Activated T-cell treated with anti-CD3 and anti-CD28 coated beads for 24 hours (primary cell): ENCODE measurements at places on chromosomes 7 and 10.

- DNase-seq: no peak
Observed at GRCh38 chr7:2290877-2291276, 23.4 kb downstream of the SNX8 start.

DNA sequence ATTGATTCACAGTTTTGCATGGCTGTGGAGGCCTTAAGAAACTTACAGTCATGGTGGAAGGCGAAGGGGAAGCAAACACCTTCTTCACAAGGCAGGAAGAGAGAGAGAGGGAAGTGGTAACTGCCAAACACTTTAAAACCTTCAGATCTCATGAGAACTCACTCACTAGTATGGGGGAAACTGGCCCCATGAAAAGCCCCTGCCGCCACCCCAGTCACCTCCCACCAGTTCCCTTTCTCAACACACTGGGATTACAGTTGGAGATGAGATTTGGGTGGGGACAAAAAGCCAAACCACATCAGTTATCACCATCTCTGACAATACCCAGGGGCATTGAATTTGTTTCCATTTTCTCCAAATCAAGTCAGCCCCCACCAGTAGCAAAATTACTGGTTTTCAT is 740.4 kb downstream of the GATA3 start:
- peak; percentile 15 for DNase-seq

- no peak for DNase-seq
Observed at GRCh38 chr10:78664929-78665553, 403.7 kb upstream of the ZMIZ1 start.

DNA sequence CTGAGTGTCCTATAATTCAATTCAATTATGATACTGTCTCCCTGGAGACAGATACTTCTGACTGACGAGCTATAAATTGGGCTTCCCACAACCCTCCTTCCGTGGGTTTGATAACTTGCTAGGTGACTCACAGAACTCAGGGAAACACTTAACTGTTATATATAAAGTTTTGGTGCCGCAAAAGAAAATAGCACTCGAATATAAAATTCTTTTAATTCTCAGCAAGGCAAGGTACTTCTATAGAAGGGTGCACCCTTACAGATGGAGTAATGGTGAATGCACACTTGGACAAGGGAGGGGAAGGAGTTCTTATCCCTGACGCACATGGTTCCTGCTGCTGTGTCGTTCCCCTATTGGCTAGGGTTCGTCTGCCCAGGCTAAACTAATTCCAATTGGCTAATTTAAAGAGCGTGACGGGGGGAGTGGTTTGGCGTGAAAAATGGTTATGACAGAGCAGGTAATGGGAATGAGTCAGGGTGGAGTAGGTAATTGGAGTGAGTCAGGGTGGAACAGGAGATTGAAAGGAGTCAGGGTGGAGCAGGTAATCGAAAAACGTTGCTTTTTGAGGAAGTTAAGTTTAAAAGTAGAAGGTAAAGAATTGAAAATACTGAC is 20.8 kb upstream of the GHITM start:
- no peak for DNase-seq

DNA sequence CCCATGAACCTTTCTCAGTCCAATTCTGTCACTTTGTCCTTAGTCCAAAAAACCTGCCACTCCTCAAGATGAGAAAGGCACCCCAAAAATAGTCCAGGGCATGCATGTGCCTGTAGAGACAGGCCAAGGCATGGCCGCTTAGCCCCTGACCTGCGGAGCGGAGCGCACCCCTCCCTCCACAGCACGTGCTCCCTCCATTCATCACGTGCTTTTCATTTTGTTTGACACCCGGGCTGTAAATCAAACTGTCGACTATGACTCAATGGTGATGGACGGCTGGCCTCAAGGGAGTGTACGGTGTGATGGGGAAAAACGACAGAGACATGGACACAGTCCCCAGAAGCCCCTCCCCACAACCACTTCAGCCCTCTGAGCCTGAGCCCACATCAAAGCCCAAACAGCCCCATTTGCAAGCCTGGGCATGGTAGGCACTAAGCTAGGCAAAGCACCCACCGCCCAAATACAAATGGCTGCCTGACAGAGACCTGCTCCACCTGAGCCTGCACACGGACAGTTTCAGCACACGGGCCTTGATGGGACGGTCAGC is 90.6 kb downstream of the ZRANB1 start:
- DNase-seq: no peak

- peak; percentile 42 for DNase-seq
Observed at GRCh38 chr7:118080947-118081346, 103.0 kb upstream of the LSM8 start.

- DNase-seq: no peak
Observed at GRCh38 chr7:87920578-87920977, 13.5 kb upstream of the ADAM22 start.

GRCh38 chr10:68367121-68367520 is 34.4 kb upstream of the PBLD start:
- DNase-seq: no peak

GRCh38 chr10:113431398-113432160 is 121.3 kb upstream of the HABP2 start:
- DNase-seq: no peak

DNA sequence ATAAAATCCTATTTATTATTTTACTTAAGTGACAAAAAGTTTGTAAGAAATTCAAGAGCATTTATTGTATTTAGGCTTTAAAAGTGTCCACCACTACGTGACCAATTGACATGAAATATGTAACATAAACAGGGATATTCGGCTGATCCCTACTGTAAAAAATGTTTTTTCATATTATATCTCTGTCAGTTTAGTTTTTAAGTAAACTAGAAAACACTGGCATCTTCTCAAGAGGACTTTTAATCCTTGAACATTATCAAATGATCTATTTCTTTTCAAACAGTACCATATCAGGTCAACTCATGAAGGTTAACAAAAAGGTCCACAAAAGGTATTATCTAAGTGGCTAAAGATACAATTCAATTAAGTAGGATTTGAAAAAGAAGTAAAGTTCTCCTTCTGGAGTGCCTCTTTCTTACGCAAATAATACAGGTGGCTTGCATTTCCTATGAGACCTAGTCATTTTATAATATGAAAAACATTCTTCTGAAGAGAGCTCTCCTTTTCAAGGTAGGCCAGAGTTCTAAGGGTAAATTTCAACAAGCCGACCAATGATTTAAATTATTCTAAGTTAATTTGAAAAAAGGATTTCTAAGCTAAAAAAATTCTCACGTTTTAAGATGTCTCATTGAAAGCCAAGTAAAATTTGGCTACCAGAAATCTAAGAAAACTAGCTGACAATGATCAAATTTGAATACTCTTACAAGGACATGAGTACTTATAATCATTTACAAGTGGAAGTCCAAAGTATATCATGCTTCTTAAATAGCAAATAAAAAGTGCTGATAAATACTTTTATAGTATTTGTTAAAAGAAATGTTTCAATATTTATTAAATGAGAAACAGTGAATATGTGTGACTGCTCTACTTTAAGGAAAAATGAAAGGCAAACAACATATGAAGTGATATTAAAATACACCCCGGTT is 133.5 kb downstream of the NRBF2 start:
- DNase-seq: no peak

GRCh38 chr10:5419466-5420094 is 7.2 kb downstream of the NET1 start:
- no peak for DNase-seq

DNA sequence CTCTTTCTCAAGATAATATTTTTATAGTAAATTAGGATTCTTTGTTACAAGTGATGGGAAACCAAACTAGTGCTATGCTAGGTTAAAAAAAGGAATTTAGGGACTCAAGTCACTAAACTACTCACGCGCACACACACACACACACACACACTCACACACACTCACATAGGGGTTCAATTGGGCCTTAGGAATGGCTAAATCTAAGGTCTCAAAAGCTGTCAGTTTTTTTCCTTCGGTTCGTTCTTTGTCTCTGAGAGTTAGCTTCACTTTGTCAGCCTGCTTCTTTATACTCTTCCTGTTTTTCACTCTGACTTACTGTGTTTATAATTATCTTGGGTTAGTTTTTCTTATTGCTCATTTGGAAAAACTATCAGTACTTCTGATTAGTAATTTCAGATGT is 138.9 kb downstream of the ADK start:
- no peak for DNase-seq

DNA sequence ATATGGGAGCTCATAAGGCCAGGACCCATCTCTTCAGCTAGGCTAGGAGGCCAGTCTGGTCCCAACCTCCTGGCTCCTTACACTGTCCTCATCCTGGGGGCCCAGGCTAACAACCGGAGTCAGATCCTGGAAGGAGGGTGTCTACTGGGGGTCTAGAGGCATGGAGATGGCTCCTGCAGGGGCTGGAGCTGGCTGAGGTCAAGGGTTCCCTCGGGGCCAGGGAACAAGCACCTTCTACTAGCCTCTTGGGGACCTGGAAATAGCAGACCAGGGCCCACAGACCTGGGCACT is 37.2 kb downstream of the CLRN3 start:
- no peak for DNase-seq

DNA sequence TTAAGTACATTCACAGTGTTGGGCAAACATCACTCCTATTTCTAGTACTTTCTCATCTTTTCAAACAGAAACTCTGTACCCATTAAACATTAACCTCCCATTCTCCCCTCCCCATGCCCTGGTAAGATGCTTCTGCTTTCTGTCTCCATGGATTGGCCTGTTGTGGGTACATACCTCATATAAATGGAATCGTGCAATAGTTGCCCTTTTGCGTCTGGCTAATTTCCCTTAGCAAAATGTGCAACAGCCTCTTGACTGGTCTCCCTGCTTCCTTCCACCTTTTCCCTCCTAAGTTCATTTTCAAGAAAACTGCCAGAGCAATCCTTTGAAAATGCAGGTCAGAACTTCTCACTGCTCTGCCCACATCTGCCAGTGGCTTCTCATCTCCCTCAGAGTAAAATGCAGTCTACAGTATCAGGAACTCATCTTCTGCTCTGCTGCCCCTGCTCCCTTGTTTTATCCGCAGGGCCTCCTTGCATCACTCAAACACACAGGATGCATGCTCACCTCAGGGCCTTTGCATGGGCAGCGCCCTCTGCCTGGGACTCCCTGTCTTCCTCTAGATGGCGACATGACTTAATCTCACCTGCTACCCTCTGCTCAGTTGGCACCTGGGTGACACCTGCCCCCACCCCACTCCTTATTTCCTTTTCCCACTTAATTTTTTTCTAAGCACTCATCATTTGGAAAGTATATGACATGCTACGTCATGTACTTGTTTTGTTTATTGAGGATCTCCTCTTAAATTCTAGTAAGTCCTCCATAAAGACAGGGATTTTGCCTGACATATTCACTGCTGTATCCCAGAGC is 44.3 kb upstream of the ECHDC3 start:
- no peak for DNase-seq

DNA sequence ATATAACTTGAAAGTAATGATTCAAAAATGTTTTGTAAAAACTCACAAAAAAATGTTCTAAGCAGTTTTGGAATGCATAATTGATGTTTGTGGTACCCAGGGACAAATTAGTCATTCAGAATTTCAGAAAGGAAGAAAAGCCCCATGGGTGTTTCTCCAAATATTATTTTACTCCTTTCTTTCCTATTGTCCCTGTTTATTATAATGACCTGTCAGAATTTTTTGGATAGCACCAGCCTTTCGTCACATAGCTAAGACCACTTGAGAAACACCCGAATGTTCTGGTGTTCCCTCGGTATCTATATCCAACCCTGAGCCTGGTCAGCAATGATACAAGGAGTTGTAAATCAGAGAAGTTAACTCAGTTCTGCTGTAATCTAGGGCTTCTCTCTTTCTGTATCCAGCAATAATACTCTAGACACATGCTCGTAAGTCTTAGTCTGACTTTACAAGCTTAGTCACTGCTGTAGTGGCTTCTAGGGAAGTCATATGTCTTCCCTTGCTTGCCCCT is 64.8 kb upstream of the MEOX2 start:
- no peak for DNase-seq

GRCh38 chr7:117137868-117138267 is 184.6 kb downstream of the ST7 start:
- no peak for DNase-seq

DNA sequence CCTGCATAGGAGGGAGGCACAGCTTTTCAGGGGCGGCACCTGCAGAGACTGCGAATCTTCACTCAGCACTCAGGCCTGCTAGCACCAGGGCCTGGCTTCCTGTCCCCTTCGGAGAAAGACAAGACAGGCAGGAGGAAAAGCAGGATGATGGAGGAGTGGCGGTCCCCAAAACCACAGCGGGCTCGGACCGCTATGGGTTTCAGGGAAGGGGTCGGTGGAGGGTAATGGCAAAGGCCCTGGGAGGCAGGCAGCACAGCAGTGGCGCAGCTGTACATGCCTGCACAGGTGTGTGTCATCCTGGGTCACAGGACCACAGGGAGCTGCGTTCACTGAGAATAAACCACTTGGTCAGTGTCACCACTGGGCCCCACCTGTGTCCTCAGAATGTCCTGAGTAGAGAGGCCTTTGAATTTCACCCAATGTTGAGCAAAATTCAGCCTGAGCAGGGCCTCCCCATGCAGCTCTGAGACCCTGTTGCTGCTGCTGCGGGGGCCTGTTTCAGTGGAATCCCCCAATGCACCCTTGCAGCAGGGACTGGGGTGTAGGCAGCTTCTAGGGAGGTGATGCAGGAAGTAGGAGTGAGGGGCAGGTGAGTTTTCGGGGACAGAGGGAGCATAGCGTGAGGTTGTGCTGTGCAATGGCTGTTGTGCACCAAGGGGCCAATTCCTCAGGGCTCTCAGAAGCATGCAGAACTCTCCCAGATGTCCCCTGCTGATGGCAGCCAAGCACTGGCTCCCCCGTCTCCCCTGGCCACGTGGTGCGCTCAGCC is 90.6 kb upstream of the PPP2R2D start:
- DNase-seq: no peak

DNA sequence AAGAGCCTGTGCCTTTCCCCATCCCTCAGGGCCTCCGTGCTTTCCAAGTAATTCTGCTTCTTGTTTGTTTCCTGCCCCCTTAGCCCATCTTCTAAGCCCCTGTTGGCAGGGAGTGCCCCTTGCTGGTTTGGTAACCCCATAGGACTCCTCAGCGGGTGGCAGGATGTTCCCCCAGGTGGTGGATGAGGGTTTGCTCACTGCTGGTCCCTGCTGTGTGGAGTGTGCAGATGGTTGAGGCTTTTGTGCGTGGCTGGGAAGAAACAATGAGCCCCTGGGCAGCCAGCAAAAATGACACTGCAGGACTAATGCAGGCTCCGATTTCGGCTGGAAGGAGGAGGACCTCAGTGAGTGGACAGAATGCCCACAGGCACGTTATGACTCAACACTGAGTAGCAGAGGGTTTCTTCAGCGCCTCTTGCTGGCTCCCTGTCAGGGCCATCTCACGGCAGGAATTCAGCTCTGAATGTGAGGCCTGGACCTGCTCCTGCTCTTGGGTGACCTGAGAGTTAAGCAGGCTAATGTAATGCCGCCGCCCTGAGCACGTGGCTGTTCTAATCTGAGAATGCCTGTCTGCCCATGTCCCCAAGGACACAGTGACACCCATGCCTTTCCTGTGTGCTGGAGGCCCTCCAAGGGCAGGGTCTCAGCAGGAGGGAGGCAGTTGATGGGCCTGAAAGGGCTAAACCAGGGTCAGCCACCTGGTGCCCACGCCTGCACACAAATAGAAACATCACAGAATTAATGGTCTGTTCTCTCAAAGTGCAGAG is 16.6 kb downstream of the BAG3 start:
- DNase-seq: no peak
